ENCODE measurements at places on chromosomes 16 and 17.

GRCh38 chr17:64171041-64171440 lies 41.1 kb upstream of the ERN1 start:
- no peaks in the 10 kb centered on the region for H3K4me1 ChIP-seq
- H3K27ac ChIP-seq = no peak overlapping the region
- no peak overlapping the region for H3K4me3 ChIP-seq
- no peak for DNase-seq
- H3K27me3 ChIP-seq = no peaks in the 10 kb centered on the region

DNA sequence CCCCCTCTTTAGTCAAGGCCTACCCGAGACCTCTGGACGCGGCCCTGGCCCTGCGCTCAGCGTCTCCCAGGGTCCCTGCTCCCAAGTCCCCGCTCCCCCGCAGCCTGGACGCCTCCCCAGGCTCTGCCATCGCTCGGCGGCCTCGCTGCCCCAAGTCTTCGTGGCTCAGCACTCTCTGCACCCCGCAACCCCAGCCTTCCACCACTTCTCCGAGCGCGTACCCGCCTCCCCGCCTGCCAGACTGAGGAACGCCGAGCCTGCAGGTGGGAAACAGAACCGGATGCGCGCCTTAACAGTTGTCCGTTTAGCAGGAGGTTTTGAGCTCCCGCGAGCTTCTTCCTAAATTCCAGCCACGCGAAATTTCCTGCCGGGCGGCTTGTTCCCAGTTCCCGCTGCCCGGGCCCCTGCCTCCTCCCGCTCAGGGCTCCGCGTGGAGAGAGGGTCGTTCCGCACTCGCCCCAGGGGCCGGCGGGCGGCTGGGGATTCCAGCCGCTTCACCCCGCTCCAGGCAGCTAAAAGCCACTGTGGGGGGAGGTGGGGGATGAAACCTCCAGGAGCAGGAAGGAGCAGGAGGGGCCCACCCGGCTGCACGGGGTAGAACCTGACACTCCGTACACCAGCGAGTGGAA lies 87.7 kb downstream of the KCNJ12 start:
- peaks cover 10% of the 10 kb centered on the region for H3K4me1 ChIP-seq
- no peak overlapping the region for H3K27ac ChIP-seq
- peak overlapping the region; percentile 13 for H3K4me3 ChIP-seq
- no peak for DNase-seq
- H3K27me3 ChIP-seq = peaks cover 12% of the 10 kb centered on the region

DNA sequence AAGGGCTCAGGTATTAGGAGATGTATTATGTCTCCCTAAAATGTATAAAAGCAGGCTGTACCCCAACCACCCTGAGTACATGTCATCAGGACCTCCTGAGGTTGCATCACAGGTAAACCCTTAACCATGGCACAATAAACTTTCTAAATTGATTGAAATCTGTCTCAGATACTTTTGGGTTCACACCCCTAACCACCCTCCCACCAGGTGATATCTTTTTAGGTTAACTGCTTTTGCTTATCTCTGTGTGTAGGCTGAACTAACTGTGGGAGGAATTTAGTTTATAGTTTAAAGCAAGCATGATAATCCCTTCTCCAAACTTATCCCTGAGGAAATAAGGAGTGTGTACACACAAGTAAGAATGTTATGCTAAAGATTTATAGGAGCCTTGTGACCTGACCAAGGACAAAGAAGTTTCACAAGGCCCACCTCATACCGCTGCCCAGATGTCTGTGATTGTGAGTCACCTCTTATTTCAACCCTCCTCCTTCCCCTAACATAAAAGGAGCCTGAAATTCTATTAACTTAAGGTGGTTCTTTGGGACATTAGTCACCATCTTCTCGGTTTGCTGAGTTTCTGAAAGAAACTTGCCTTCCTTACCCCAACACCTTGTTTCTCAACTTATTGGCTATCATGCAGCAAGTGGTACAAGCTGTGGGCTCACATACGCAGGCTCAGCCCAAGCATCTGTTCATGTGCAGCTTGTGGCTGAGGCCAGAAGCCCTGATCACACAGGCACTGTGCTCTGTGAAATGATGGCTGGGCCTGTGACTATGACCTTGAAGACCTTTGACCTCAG lies 11.3 kb downstream of the PRSS22 start:
- no peak overlapping the region for H3K4me3 ChIP-seq
- no peak for DNase-seq
- H3K27ac ChIP-seq = no peak overlapping the region
- H3K27me3 ChIP-seq = peaks cover 21% of the 10 kb centered on the region
- no peaks in the 10 kb centered on the region for H3K4me1 ChIP-seq
- H3K36me3 ChIP-seq = peaks cover 2% of the 10 kb centered on the region

GRCh38 chr17:81060416-81060815 lies 25.5 kb downstream of the BAIAP2 start:
- peaks cover 3% of the 10 kb centered on the region for H3K27me3 ChIP-seq
- H3K4me1 ChIP-seq = peaks cover 2% of the 10 kb centered on the region
- H3K27ac ChIP-seq = no peak overlapping the region
- DNase-seq = no peak
- no peak overlapping the region for H3K4me3 ChIP-seq
- no peaks in the 10 kb centered on the region for H3K36me3 ChIP-seq

DNA sequence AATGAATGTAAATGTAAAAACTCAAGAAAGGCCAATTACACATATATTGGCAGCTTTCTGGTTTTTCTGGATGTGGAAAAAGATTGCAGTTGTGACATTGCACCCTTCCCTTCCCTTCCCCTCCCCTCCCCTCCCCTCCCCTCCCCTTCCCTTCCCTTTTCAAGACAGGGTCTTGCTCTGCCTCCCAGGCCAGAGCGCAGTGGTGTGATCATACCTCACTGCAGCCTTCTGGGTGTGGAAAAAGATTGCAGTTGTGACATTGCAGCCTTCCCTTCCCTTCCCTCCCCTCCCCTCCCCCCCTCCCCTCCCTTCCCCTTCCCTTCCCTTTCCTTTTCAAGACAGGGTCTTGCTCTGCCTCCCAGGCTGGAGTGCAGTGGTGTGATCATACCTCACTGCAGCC lies 41.7 kb downstream of the PIK3R5 start:
- H3K36me3 ChIP-seq = peaks cover 24% of the 10 kb centered on the region
- H3K4me3 ChIP-seq = no peak overlapping the region
- H3K27me3 ChIP-seq = no peaks in the 10 kb centered on the region
- H3K4me1 ChIP-seq = peaks cover 10% of the 10 kb centered on the region
- no peak for DNase-seq

- no peak overlapping the region for H3K4me3 ChIP-seq
- no peak for DNase-seq
- H3K4me1 ChIP-seq = peaks cover 9% of the 10 kb centered on the region
- H3K36me3 ChIP-seq = no peaks in the 10 kb centered on the region
These were observed 8.8 kb upstream of the ZFP1 start for GRCh38 chr16:75139498-75139897.

DNA sequence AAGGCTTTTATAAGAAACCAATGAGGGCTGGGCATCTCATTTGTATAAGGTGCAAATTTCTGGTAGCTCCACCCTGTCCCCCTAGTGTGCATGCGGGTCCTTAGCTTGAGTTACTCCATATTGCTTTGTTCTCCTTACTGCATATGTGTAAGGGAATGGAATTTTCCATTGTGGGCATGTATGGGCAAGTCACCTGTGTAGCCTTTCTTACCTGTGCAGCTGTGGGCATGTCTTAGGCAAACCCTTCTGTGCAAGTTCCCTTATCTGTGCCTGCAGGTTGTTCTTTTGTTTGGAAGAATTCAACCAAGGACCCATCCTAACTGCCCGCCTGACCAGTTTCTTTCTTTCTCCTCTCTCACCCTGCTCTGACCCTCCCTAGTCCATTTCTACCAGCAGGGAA lies 122.8 kb upstream of the HS3ST4 start:
- H3K27me3 ChIP-seq = peaks cover 2% of the 10 kb centered on the region
- no peak overlapping the region for H3K27ac ChIP-seq
- no peak overlapping the region for H3K4me3 ChIP-seq
- DNase-seq = no peak
- H3K4me1 ChIP-seq = no peaks in the 10 kb centered on the region
- H3K36me3 ChIP-seq = no peaks in the 10 kb centered on the region
